CD4-positive, alpha-beta T cell treated with Interleukin-1 beta for 1 hour (primary cell): ENCODE measurements at places on chromosomes 16 and 17.

- DNase-seq, result no peak
These were observed 6.0 kb downstream of the ARHGAP23 start for GRCh38 chr17:38434178-38434665.

DNA sequence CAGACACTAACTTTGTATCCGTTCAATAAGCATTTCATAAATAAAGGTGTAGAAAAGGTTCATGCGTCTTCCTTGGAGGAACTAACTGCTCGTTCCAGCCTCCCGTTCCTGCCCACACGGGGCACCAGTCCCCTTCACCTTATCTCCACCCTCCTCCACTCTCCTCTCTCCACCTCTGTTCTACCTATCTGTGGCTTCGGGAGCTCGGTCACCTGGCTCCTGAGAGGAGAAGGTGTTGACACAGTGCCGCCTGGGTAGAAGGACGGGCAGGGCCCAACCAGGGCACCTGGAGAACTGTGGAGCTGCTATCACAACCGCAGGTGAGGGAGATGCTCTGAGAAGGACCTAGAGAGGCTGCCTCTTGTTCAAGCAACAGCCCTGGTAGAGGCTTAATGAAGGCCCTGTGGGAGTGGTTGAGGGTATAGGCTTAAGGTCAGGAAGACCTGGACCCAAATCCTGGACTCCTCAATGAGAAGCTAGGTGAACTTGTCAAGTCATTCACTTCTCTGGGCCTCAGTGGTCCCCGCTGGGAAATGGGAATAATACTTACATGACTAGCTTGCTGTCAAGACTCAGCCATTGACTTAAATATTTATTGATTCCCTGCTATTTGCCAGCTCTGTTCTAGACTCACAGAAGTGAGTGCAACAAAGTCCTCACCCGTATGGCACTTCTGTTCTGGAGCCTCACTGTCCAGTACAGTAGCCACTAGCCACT lies 9.6 kb upstream of the MINK1 start:
- DNase-seq, result no peak

GRCh38 chr17:72223866-72224291 lies 103.1 kb downstream of the SOX9 start:
- DNase-seq, result no peak

DNA sequence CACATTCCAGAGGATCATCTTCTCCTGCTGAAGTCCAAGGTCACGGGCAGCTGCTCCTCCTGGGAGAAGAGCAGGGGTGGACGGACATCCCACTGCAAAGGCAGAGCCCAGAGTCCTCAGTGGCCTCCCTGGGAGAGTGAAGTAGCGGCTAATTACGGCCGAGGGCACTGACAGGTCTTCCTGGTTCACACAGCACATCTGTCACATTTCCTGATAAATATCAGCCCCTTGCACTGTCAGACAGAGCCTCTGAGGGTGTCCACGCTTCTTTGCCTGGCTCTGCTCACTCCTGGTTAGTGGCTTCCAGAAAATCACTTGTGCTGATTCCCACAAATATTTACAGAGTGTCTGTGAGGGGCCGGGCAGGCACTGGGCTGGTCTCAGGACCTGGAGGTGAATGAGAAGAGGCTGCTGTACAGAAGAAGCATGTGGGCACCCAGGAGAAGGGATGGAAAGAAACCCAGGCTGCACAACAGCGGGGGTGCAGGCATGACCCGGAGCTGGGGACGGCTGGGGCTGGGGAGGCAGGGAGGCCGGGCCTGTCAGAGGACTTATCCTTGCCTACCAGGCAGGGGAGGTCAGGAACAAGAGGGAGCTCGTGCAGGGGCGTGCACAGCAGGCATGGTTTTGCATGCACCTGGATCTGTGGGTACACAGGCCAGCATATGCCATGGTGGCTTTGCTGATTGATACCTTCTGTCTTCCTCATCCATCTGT lies 258.2 kb upstream of the TNRC6C start:
- DNase-seq, result no peak

- no peak for DNase-seq
These were observed 24.6 kb downstream of the NECAB2 start for GRCh38 chr16:83992624-83993023.

- DNase-seq, result no peak
These were observed 1.6 kb downstream of the BFAR start for GRCh38 chr16:14634389-14634725.

- DNase-seq, result peak; percentile 59
These were observed 22.0 kb upstream of the PHLPP2 start for GRCh38 chr16:71746442-71747046.

- no peak for DNase-seq
These were observed 3.0 kb downstream of the SECTM1 start for GRCh38 chr17:82330322-82331239.

- no peak for DNase-seq
These were observed 10.1 kb downstream of the CTRB2 start for GRCh38 chr16:75196836-75197235.

DNA sequence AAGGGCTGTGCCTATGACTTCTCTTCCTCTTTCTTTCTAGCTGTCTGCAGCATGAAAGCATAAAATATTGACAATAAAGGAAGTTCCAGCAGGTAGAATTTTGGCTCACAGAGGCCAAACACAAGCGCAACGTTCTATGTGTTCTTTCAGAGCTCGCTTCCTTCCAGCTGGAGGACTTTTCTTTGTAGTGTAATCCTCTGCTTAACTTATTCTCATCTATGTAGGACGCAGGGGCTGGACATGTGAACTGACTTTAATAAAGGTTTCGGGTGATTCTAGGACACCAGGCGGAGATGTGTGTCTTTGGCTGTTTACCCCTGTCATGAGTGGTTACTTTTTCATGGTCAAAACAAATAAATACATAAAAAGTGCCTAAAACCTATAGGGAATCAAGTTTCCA lies 191.5 kb upstream of the MAF start:
- no peak for DNase-seq

DNA sequence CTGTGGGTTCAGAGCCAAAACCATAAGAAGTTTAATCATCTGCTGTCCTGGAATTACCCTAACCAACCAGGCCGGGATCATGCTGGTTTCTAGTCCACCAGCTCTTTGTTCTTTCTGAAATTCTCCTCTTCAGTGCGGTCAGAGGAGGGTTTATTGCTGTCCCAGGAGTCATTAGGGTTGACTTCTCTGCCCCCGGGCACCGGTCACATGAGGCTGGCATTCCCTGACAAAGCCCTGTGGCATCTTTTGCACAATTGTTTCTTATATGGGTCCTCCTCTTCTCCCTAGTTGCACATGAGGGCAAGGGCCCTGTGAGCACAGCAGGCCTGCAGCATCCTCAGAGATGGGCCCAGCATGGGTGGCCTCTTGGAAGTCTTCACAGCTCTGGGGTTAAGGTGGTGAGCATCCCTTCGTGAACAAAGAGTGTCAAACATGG lies 243.9 kb downstream of the IRF8 start:
- DNase-seq, result no peak

- no peak for DNase-seq
These were observed 734 bp downstream of the CEP131 start for GRCh38 chr17:81221842-81222619.

GRCh38 chr17:44901411-44901921 lies 2.2 kb upstream of the EFTUD2 start:
- no peak for DNase-seq

DNA sequence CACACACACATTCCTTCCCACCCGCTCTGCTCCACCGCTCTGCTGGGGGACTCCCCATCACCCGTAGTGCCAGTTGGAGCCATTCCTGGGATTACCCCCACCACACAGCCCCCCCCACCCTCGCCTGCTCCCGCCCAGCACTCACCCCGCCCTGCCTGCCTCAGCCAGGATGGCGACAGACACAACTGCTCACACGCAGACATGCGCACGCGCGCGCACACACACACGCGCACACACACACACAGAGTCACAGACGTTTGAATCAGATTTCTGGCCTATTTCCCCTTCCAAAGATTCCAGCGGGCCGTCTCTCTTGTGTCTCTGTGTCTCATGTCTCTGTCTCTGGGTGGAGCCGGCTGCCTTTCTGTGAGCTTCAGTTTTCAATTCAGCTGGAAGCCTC lies 4.4 kb downstream of the CACNA1G start:
- no peak for DNase-seq

- DNase-seq, result no peak
These were observed 158.0 kb upstream of the HS3ST3A1 start for GRCh38 chr17:13759518-13760335.

- no peak for DNase-seq
These were observed 81.7 kb upstream of the MSI2 start for GRCh38 chr17:57174591-57174990.

DNA sequence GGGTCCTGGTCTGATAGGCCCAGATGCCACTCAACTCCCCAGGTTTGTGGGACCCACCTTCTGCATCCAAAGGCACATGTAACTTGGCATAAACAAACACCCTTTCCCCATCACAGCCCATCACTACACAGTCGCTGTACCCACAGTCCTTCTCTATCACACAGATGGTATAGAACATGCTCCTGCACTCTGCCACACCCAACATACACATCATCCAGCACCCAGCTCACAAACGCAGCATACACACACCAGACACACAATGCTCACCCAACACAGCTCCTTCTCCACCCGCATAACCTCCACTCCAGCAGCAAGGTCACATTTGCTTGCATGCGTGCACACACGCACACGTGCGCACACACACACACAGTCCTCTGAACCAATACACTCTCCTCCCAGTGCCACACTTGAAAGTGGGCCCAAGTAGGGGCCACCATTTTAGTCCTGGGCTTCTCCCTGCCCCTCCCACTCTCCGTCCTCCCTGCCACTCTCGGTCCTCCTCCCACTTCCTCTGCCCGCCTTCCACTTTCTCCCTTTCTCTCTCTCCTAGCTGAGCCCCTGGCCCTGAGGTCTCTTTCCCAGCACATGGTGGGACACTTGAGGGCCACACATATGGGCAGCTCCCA lies 8.5 kb upstream of the TMEM92 start:
- DNase-seq, result no peak

DNA sequence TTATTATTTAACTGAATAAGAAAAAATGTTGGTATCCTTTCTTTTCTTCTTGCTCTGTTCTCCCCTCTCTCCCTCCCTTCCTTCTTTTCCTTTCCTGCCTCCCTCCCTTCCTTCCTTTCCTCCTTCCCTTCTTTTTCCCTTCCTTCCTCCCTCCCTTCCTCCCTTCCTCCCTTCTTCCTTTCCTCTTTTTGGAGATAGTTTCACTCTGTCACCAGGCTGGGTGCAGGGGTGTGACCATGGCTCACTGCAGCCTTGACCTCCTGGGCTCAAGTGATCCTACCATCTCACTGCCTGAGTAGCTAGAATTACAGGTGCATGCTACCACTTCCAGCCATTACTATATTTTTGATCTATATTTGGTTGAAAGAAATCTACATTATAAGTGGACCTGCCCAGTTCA lies 5.7 kb upstream of the RUSF1 start:
- DNase-seq, result no peak
